Hippocampal formation (tissue), 2 donors: ENCODE measurements at places on chromosomes 7 and 10.

DNA sequence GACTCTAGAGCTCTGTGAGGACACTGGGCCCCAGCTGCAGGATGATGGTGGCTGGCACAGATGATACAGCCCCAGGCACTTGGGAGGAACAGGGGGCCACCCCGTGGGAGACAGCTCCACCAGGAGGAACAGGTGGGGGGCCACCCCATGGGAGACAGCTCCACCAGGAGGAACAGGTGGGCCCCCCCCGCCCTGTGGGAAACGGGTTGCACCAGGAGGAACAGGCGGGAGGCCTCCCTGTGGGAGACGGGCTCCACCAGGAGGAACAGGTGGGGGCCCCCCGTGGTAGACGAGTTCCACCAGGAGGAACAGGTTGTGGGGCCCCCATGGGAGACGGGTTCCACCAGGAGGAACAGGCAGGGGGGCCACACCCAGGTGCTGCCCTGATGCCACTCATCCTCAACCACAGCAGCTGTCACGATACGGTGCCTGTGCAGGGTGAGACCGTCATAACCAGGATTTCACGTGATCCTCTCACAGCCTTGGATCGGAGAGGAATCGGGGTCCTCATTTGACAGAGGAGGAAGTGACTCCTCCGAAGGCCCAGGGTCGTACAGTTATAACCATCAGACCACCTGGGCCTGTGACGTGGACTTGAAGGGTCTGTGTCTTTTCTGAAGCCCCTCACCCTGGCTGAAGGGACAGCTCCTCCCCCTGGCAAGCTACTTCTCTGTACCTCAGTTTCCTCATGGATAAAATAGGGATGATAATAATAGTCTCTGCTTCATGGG, 49.2 kb upstream of the NANOS1 start:
- DNase-seq: no peak

DNA sequence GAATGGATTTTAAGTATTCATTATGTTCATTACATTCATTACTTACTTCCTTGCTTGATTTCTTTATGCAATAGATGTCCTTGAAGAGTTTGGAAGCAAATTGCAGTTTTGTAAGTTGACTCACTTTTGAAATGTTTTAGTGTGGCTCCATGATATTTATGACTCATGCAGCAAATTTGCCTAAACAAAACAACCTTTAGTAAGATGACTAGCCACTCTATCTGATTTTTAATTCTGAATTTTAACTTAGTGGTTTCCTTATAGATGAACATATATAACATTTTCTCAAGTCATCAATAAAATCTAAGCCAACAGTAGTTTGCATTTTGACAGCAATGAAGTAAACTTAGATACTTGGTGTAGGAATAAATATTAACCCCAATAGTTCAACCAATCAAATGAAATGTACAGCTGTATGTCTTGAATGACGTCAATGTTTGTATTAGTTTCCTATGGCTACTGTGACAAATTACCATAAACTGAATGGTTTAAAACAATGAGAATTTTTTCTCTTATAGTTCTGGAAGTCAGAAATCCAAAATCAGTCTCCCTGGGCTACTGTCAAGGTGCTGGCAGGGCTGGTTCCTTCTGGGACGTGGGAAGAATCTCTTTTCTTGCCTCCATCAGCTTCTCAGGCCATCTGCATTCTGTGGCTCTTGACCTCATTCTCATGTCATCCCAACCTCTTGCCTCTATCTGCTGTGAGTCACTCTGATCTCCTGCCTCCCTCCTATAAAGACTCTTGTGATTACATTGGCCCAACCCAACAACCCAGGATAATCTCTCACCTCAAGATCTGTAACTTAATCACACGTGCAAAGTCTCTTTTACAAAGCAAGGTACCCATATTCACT, 73.4 kb downstream of the AHR start:
- DNase-seq: no peak

- DNase-seq: no peak
These were observed 295.4 kb upstream of the KAT6B start for GRCh38 chr10:74530981-74531380.

DNA sequence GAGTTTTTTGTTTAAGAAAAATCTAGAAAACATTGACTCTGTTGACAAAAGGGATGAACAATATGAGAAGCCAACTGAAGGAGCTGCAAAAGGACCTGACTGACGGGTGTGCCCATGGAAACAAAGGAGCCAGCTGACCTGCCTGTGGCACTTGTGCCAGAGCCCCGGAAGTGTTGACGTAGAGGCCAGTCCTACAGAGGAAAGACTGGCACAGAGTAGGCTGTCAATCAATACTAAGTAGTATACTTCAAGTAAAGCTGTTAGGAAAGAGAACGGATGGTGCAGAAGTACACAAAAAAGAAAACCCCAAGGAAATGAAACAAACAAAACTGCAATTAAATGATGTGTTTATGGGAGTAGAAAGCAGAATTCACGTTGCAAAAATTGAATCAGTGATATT, 19.0 kb upstream of the ABI1 start:
- no peak for DNase-seq

GRCh38 chr7:158023157-158023556, 564.5 kb downstream of the PTPRN2 start:
- DNase-seq: no peak

DNA sequence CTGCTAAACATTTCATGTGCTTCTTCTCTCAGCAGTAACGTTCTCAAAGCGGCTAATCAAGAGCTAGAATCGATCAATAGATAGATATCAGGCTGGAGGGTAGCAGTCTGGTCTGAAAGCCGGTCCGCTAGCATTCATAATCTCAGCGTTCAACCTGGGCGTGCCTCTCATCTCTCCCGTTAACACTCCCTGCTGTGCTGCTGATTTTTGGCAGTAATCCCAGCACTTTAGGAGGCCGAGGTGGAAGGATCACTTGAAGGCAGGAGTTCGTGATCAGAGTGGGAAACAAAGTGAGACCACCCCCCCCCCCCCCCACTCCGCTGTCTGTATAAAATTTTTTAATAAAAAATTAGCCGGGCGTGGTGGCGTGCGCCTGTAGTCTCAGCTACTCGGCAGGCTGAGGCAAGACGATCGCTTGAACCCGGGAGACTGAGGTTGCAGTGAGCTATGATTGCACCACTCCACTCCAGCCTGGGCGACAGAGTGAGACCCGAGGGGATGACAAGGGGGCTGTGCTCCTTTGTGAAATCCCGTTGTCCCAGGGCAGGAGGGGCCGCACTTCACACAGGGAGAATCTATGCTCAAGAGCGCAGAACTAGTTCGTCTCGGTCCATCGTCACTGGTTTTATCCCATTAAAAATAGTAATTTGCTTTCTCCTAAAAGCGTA, 624 bp upstream of the CEP55 start:
- DNase-seq: no peak

DNA sequence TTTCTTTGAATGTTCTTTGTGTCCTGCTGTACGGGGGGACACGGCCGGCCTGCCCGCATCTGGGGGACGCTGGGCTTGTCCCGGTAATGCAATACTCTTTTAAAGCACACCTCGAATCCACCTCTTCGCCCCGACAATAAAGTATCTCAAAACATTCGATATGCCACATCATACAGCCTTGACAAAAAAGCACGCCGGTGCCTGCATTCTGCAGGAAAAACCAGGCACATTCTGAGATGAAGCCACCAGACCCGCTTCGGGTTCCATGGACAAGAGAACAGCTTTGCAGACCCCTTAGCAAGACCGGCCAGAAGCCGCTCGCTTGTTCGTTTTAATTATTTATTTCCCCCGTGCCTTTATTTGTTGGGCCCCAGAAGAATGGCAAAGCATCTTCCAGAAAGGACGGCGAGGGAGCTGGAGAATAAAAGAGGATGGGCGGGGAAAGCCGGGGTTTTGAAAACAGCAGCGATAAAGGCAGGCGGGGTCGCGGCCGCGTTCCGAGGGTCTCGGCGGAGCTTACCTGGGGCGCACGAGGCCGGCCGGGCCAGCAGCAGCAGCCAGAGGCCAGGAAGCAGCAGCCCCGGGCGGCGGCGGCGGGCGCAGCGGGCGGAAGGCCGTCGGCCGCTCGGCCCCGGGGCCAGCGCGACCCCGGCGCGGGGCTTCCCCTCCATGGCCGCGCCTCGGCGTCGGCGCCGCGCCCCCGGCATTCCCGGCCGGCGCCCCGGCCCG, 462 bp downstream of the KIAA1549 start:
- DNase-seq: no peak

DNA sequence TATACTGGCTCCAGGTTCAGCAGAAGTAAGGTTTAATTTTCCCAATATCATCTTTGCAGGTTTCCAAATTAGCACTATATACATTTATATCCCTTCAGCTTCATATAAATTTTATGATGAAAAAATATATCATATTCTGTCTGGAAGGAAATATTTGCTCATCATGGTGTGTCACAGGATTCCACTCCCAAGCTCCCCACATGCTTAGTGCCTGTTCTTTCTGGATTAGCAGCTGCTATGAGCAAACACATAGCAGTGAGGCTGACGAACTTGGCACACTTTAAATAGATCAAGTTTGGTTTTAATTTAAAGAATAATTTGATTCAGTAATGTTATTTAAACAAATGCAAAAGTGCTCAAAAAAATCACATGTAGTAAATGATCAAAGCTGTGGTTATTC, 251.9 kb downstream of the AGMO start:
- DNase-seq: no peak

- no peak for DNase-seq
These were observed 25.5 kb upstream of the VPS41 start for GRCh38 chr7:38934536-38934935.

DNA sequence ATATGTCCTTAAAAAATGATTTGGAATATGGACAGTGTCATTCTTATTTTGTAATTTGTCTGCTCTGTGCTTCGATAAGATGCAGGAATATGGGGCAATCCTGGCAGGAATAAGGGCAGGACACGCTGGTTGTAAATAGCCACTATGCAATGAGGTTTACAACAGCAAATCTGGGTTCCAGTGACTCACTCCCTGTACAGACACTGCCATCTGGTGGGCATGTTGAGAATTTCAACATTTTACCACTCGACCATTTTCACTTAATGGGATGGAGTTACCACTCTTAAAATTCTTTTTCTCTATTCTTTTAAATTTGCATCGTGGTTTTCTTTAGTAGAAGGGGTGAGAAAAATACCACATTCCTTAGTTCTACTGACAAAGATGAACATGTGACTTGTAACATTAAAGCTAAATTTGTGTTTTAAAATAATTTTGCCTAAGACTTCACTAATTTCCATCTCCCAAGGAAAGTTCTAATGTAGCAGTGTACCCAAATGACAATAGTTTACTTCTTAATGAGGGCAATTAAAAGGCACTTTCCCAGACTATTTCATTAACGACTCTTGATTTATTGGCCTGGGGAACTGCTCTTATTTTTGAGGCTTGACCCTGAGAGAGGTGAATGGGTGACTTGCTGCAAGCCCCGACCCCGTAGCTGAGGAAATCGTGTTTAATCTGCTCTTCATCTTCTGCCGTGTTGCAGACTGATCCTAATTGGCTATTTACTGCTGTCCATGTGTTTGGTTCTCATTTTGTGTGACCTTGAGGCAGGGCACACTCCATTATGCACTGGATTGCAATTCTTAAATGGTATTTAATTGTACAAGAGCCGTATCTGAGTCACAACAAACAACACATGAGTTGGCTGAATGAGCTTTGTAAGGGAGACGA, 173.6 kb upstream of the IMMP2L start:
- peak; percentile 22 for DNase-seq

- no peak for DNase-seq
These were observed 332.0 kb downstream of the NXPH1 start for GRCh38 chr7:8765374-8765773.

DNA sequence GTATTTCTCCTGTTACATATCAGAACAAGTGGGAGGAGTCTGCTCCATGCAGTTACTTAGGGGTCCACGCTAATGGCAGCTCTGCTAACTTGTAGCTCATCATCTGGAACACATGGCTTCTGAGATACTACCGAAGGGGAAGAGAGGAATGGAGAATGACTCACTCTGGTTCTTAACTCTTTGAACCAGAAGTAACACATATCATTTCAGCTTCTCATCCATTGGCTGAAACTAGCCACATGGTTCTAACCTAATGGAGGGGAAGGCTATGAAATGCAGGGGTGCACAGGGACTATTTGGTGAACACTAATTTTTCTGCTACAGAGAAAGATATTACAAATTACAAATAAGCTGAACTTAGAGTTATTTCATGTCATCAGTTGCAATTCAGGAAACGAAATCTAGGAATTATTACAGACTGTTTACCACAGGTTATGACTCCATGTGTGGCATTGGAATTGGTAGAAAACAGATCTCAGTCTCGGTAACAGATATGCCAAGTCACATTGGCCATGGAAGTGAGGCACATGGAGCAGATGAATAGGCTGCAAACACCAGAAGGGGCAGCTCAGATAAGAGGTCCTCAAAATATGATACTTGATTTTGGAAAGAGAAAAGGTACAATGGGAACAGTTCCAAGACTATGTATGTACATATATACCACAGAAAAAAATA, 9.4 kb upstream of the KAT6B start:
- no peak for DNase-seq

DNA sequence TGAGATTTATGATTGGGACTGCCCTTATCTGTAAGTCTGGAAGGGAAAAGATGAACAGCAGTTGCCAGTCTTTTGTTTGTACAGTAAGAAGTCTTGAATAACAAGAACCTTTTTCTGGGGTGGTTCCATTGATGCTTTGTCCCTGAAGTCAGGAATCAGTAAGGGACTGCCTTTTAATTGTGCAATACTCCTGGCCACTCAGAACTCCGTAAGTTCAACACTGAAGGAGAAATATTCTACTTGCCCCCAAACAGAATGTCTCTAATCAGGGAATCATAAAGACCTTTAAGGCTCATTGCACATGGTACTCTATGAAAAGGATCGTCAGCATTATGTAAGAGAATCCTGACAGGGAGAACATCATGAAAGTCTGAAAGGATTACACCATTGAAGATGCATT, 361.4 kb downstream of the EXOC4 start:
- no peak for DNase-seq

GRCh38 chr10:24438800-24439199, 229.9 kb downstream of the KIAA1217 start:
- DNase-seq: no peak

GRCh38 chr7:24630596-24630995, 57.3 kb downstream of the PALS2 start:
- no peak for DNase-seq

- DNase-seq: peak; percentile 19
These were observed 10.3 kb downstream of the GRIFIN start for GRCh38 chr7:2465928-2466327.

GRCh38 chr10:77082601-77083252, 554.9 kb downstream of the KCNMA1 start:
- DNase-seq: no peak

DNA sequence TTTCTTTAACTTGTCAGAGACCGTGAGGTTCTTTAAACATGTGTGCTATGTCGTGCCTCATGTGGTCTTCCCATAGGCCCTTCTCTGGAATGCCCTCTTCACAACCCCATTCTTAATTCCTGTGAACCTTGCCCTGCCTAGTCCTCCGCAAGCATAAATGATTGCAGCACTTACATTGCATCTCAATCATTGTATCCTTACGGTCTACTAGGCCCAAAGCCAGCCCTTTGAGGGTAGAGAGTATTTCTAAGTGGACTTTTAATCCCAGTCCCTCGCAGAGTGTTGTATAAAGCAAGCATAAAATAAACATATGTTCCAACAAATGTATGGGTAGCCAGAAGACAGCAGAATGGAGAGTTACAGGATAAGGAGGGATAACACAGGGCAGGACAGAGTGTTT, 92.1 kb upstream of the FAM133B start:
- DNase-seq: no peak

GRCh38 chr10:47371629-47372485, 12.2 kb downstream of the ZNF488 start:
- DNase-seq: no peak
